Spinal cord (tissue), 10 donors: ENCODE measurements at places on chromosomes 7 and 10.

GRCh38 chr10:116209781-116210180, 63.2 kb downstream of the GFRA1 start:
- no peak for DNase-seq

- no peak for DNase-seq
Measured at GRCh38 chr7:81839708-81840369, 70.0 kb upstream of the HGF start.

DNA sequence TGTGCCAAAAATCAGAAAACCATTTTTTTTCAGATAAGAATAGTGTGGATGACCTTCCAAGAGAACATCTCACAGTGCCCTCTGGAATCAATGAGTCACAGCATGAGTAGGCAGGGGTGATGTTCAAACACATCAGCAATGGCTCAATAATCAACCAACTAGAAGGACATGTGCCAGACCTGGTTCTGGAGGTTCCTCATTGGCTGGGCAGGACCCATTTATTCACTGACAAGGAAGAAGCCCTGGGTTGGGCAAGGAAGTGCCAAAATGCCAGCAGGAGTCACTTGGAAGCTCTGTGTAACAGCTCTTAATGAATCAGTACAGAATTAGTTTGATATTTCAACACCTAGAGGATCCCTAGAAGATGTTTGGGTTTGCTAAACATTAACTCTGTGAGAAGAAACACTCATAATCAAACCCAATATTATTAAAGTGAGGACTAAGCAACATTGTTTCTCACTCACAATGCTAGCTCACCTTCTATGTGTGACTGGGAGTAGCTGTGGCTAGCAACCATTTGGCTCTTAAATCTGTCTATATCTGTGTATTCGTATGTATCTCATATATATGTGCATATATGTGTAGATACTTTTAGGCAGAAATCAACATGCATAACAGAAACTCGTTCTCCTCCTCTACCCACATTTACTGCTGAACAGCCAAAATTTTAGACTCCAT, 72.3 kb upstream of the APBB1IP start:
- DNase-seq: no peak

- DNase-seq: no peak
Measured at GRCh38 chr7:42017349-42017986, 219.5 kb downstream of the GLI3 start.

GRCh38 chr10:85612833-85613232, 753.8 kb downstream of the GRID1 start:
- no peak for DNase-seq

GRCh38 chr7:141417506-141417905, 133.7 kb upstream of the AGK start:
- DNase-seq: no peak

DNA sequence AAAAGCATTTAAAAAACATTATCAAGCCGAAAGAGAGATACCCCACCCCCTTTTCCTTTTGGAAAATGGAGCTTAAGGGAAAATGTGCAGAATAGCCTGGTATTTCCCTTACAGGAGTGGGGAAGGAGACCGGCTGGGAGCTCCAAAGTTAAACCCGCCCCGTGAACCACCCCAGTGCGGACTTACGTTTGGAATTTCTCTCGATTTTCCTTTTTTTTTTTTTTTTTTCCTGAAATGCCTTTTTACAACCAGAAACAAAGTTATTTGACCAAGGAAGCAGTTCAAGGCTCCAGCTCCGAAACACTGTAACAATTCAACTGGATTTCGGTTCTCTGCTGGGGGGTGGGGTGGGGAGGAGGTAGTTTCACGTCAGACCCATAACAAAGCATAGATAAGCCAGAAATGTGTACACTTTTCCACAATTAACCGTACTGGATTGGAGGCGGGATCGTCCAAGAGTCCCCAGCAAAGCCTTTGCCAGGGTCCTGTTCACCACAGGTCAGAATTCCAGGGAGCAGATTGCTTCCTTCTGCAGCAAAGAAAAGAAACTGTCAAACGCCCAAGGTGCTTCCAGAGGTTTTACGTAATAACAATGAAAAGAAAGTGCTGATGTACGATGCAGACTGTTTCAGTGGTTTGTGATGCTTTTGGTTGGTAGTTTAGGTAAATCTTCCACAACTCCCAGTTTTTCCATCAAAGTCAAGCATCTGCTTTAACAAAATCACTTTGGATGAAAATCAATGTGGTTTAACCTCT, 6.7 kb downstream of the SKIDA1 start:
- DNase-seq: no peak

- no peak for DNase-seq
Measured at GRCh38 chr7:91030680-91031380, 233.4 kb upstream of the FZD1 start.

DNA sequence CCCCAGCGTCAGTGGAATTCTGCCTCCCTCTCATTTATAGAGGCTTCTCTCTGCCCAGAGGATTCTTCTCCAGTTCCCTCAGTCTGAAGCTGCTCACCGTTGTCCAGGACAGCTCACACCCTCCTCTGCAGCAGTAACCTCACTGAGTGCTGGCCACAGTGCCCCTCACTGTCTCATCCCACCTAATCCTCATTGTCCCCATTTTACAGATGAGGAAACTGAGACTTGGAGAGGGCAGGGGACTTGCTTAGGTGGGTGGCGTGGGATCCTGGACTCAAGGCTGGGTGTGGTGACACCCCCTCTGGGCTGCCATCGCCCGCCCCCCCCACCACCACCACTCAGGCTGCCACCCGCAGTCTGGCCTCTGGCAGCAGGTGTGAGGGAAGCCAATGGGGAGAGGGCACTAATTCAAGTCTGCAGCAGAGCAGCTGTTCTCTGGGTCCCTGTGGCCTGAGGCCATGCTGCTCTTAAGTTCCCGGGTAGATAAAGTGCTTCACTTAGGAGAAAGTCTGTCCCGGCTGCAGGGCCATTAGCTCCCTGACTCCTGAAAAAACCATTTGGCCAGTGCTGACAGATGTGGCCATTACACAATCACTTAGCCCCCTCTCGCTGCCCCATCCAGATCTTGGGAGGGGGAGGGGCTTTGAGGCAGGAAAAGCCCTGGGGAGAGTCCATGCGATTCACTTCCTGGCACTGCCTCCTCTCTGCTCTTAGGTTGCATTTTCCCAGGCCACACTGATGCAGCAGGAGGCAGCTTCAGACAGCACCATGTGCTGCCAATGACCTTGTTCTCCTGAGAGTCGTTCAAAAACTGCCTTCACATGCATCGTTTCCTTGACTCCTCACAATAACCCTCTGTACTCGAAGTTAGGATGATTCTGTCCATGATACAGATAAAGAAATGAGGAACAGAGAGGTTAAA, 36.3 kb downstream of the DRGX start:
- no peak for DNase-seq

DNA sequence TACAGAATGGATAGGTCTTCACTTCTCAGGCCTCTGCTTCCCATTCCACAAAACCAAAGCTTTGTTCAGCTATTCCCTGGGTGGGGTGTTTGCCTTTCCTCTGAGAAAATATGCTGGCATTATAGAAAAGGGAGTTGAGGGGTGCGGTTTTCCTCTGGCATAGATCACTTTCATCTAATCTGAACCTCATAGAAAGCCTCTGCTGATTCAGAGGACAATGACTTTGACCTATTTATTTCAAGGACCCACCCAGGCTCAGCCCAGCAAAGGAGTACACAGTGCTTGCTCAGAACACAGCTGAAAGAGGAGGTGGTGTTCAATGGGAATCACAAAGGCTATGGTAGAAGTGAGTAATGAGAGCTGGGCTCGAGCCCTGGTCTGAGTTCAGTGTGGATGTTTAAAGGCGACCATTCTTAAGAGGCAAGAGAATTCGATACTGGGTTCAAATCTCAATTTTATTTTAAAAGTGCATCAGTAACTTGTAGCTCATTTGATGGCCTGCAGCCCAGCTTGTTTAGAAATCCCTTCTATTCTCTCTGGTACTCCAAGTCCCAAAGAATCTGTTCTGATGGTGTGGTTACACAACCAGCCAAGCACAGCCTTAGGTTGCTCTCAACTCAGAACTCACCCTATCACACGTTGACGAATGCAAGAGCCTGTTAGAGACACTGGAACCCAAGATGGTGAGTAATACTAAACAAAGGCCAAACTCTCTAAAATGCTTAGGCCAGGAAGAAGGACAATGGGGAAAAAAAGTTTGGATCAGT, 1012.8 kb downstream of the LRMDA start:
- DNase-seq: no peak

GRCh38 chr7:15985587-15986384, 299.3 kb upstream of the MEOX2 start:
- DNase-seq: peak; percentile 36

- peak; percentile 83 for DNase-seq
Measured at GRCh38 chr7:107725138-107725740, 18.7 kb upstream of the CBLL1 start.

DNA sequence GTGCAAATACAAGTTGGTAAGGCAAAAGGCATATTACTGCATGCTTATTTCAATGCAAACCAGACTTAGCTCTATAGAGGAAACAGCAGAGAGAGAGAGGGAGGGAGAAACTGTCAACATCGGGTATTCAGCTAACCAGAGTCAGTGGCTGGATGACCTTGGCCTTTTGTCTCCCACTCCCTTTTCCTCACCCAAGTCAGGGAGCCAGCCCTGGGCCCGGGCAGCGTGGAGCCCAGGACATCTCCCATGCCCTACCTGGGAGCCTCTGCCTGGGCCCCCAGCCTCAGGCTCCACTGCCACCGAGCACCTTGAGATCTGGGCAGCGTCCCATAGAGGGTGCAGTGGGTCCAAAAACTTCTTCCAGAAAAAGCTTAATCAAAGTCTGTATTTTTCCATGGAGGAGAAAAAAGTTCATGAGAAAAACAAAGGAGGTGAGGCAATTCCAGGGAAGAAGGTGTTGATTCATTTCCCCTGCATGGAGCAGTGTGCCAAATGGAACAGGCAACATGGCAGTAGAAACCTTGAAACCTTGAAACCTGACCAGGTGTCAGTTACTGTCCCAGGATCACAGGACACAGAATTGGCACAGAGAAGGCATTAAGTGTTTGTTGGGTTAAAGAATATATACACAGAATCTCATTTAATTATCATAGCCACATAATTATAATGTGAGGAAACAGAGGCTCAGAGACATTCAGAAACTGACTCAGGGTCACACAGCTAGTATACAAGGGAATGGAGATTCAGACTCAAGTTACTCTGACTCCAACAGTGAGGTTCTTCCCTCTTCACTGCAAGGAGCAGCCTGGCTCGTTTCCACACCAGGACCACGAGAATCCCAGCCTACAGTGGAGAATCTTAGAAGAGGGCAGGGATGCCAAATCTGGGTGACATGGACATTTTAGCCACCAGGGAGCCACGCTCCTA, 5.8 kb upstream of the NCOA4 start:
- no peak for DNase-seq

DNA sequence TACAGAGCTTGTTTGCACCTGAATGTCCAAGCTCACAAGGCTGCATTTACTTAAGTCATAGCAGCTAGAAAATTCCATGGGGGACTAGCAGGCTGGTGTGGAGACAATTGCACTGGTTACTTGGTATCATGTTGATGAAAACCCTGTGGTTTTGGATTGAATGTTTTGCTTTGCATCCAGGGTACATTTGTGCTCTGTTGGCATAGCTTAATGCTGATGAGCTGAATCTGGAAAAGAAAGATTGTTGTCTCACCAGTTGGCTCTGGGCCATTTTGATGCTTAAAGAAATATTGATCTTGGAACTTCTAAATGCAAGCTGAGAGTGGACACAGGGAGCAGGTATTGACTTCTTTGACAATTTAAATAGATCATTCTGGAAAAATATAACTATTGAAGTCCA, 122.5 kb upstream of the MBL2 start:
- no peak for DNase-seq

- DNase-seq: peak; percentile 82
Measured at GRCh38 chr10:73879296-73880173, 5.2 kb upstream of the CAMK2G start.

GRCh38 chr10:43297534-43297933, 30.7 kb upstream of the RASGEF1A start:
- no peak for DNase-seq

- no peak for DNase-seq
Measured at GRCh38 chr7:116776610-116777289, 85.6 kb upstream of the CAPZA2 start.

DNA sequence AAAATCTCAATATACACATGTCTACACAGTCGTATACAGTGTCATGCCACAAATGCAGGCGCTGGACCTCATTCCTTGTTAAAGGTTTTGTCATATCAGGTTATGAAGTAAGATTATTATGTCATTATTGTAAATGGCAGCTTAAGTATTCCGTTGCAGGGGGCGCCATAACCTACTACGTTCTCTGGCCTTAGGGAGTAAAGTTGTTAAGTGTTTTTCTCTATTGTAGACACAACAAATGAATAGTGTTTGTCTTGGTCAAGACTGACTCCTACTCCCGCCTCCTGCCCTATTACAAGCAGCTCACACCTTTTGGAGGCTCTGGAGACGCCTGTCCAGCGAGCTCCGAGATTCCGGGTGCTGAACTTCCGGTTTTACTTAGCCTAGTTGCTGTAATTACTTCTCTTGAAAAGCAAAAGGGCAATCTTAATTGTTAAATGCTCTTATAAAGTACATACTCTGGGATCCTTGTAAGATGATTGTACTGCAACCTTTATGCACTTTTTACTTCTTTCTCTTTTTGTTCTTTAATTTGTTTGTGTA, 994 bp downstream of the GATAD1 start:
- DNase-seq: peak; percentile 26

- no peak for DNase-seq
Measured at GRCh38 chr10:119770928-119771327, 45.1 kb downstream of the INPP5F start.

- DNase-seq: no peak
Measured at GRCh38 chr7:50791938-50792341, 9.2 kb upstream of the GRB10 start.

DNA sequence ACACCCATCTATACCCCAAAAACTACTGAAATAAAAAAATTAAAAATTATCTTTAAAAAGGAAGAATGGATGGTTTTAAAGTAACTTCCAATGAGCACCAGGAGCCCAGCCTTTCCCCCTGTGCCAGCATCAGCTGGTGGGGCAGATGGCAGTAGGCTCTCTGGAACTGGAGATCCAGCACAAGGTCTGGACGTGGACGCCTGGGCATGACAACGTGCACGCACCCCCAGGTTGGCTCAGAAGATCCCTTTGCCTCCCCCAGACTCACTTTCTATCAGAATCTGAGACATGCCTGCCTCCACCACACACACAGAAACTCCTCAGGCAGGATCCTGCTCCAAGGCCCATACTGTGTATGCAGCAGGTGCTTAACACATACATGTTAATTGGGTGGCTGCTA, 35.8 kb downstream of the TCERG1L start:
- no peak for DNase-seq
